ENCODE measurements at places on chromosomes 3 and 15.

GRCh38 chr15:36858423-36858822, 241.9 kb downstream of the MEIS2 start:
- DNase-seq, result no peak

GRCh38 chr15:74044267-74045110, 37.9 kb downstream of the GOLGA6A start:
- DNase-seq, result no peak

GRCh38 chr3:124140746-124141145, 148.8 kb upstream of the ROPN1 start:
- DNase-seq, result no peak

DNA sequence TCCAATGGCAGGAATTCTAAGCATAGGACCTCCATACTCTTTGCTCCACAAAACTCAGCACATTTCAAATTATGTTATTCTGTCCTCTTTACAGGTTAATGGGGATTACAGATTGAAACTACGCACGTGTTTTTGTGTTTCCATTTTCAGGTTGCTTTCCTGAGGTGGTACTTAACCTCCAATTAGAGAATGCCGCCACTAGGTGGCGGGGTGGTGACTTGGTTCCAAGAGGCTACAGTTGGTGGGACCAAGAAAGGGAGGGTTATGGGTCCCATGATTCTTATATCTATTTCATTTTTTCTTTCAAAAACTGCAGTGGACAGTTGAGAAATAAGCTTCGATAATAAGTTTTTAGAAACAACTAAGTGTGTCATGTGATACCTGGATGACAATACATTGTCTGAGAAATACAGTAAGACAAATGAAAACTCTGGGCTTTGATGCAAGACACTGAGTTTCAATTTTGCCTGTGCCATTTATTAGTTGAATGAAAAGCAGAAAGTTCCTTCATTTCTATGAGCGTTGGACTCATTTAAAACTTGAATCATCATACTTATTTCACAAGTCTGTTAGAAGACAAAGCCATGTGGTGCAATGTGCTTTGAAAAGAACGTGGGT, 539.0 kb downstream of the FGF12 start:
- DNase-seq, result peak; percentile 25

All from bronchial epithelial cell (primary cell).